CD4-positive, alpha-beta T cell treated with Interleukin-17A for 4 hours (primary cell): ENCODE measurements at places on chromosomes 7 and 10.

- DNase-seq = no peak
Measured at GRCh38 chr10:6928586-6928985, 348.5 kb upstream of the PRKCQ start.

GRCh38 chr10:89391907-89392756 is at the start of gene IFIT1:
TSS of gene IFIT1 (plus strand) at chr10:89392623. CDS start at chr10:89392713, 90 bp downstream.
- DNase-seq = peak; percentile 60

DNA sequence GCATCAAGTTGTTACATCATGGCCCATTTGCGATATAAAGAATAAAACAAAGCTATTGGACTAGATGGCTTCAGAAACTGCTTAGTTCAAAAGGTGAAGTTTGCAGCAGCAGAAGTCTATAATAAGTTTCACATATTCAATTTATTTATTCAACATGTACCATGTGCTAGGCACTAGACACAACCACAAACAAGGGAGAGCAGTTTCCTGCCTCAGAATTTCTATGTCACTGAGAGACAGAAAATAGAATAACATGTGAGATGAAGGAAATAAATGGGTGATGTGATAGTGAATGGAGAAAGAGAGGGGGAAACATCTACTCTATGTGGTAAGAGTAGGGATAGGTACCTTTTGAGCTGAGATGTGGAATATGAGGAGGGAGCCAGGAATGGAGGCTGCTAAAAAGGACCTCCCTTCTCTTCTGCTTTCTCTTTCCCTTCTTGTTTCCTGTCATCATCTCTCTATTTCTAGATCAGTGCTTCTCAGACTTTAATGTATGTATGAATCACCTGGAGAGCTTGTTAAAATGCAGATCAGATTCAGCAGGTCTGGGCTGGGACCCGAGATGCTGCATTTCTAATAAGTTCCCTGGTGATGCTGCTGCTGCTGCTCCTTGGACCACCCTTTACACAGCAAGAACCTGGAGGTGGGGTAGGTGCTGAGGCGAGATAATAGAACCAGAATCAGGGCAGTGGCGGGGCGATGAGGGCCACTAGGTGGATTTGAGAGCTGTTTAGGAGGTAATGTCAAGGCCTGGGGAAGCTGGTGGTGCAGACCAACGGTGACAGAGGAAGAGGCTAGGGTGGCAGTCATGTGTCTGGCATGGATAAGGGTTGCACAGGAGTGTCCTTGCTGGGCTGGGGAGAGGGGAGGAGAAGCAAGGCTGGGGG is 13.7 kb upstream of the INMT start:
- DNase-seq = peak; percentile 25

- no peak for DNase-seq
Measured at GRCh38 chr10:123553810-123554430, 112.2 kb upstream of the GPR26 start.

- DNase-seq = no peak
Measured at GRCh38 chr7:133389727-133390126, 136.8 kb downstream of the EXOC4 start.

- no peak for DNase-seq
Measured at GRCh38 chr10:105041956-105042355, 400.9 kb downstream of the SORCS3 start.

- DNase-seq = peak; percentile 53
Measured at GRCh38 chr7:75776295-75776971, 4.4 kb upstream of the CCL26 start.

GRCh38 chr10:17888189-17888588 is 63.5 kb upstream of the SLC39A12 start:
- no peak for DNase-seq

DNA sequence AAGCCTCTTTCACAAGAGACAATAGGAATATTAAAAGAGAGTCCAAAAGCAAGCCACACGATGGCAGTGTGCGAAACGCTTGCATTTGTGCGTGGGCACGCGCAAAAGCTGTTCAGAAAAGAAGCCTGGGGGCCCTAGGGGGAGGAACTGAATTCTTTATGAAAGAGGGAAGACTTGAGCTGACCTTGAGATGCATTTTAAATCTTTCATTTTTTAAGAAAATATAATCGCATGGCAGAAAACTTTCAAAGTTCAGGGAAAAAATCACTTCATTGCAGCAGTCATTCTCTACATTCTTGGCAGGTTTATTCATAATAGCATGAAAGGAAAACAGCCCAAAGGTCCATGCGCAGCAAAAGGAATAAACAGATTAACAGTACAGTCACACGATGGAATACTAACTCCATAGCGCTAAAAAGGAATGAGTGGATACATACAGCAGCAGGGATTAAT is 206.5 kb upstream of the PRKCQ start:
- DNase-seq = no peak

GRCh38 chr10:110486680-110487410 is 10.9 kb upstream of the DUSP5 start:
- DNase-seq = no peak

DNA sequence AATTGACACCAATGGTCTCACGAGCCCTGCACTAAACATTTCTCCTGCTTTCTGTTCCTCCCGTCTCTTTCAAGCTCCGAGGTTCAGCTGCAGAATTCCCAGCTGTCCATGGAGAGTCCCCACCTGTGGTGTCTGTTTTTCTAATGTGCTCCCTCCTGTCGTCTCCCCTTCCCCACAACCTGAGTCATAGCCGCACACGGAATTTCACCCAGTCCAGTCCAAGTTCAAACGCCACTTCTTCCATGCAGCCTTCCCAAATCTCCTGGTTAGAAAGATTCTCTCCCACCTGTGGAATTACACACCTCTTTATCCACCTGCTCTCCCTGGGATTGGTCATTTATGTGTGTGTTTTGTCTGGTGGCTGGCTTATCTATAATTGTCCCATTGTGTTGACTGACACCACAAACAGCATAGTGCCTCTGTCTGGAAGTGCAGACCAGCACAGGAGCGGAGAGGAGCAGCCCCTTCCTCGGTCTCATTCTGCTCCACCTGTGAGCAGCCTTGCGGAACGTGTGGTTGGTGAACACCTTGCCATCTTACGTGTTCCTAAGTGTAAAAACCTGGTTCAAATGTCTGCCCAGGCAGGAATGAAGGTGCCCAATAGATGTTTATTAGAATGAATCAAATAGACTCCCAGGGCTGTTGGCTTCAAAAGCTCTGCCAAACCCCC is 3.3 kb upstream of the DIP2C start:
- DNase-seq = no peak

DNA sequence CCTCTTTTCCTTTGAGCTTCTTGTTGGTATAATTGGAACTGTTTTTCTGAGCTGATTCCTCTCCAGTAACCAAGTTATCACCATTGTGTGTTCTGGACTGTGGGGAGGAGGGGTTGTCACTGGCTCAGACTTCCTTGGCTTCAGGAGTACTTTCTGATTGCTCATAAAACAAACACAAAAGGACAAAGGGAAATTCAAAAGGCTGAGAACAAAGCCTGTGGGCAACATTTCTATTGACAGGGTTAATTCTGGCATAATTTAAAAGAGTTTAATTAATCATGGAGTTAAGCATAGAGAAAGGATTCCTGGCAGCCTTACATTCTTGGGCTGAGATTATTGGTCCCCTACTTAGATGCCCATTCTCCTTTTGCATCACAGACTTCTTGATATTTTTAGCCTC is 222.9 kb upstream of the KMT2E start:
- DNase-seq = no peak

DNA sequence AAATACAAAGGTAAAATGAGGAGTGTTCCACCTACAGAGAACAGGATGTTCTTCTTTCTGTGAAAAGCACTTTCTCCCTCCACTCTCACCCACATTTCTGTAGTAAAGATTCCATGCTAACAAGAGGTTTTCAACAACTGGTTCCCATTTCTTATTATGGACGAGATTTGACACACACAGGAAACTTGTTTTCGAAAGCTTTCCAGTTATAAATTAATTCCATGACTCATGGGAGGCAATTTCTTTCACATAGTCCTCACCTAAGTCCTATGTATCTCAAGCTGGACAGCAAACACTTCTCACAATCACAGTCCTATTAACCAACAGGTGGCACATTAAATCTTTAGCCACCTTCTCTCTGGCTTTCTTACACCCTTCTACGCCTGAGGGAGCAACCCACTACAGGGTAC is 24.5 kb downstream of the RAPGEF5 start:
- no peak for DNase-seq

- no peak for DNase-seq
Measured at GRCh38 chr10:82313401-82313800, 438.4 kb downstream of the NRG3 start.

DNA sequence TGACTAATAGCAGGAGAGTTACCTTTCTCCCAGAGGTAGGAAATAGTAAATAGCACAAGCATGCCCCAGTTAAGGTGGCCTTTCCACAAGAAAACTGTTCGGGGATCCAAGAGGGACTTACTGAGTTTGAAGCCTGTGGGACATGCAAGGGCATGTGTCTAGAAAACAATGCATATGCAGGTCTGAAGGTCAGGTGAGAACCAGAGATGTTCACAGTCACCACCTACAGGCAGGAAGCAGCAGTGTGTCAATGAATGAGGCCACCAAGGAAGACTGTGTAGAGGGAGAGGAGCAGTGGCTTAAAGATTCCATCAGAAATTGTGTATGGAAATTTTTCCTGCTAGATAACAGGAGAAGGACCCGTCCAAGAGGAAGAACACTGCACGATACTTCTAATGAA is 66.0 kb downstream of the CALD1 start:
- DNase-seq = no peak

- DNase-seq = no peak
Measured at GRCh38 chr7:142376356-142376997, 118.6 kb upstream of the PRSS58 start.

DNA sequence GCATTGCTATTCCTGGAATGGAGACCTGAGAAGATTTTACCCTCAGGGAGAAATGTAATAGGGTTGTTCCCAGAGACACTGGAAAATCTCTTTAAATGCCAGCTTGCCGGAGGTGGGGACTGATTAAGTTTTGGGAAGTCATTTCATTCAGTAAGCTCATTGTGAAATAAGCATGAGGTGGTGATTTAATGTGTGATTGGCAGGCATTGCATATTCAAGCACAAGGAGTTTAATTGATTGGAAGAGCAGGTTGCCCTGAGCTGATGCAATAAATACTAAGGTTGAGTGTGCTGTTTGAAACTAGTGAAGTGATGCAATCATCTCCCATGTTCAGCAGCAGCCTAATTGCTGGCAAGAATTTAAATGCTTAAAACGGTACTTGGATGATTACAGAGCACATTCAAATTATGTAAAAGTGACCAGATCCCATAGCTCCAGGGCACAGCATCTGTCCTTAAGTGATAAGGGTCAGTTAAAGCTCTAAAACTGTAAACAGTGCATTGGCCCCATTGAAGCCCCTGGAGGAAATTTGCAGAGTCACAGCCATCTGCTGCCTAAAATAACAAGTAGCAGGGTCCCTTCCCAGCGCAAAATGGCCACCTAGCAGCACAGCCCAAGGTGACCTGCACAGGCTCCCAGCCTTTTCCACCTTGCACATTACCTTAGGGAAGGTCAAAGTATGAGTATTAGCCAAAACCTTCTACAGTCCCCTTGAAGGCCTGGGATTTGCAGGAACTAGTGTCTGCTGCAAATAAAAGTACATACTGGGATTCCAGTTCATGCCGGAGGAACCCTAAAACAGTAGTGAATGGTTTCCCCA is 92.1 kb downstream of the CCDC71L start:
- DNase-seq = no peak

DNA sequence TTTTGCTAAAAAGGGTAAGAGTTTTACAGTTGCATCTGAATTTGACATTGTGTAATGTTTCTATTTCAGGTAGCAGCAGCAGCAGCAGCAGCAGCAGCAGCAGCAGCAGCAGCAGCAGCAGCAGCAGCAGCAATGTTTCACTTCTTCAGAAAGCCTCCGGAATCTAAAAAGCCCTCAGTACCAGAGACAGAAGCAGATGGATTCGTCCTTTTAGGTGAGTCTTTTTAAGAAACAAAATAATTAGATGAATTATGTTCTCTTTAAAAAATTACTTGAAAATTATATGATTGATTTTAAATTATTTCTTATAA is 32.6 kb downstream of the UMAD1 start:
- DNase-seq = no peak

GRCh38 chr10:101030496-101031127 is 317 bp downstream of the PDZD7 start:
- no peak for DNase-seq

- no peak for DNase-seq
Measured at GRCh38 chr10:36057180-36057579, 415.1 kb upstream of the FZD8 start.

DNA sequence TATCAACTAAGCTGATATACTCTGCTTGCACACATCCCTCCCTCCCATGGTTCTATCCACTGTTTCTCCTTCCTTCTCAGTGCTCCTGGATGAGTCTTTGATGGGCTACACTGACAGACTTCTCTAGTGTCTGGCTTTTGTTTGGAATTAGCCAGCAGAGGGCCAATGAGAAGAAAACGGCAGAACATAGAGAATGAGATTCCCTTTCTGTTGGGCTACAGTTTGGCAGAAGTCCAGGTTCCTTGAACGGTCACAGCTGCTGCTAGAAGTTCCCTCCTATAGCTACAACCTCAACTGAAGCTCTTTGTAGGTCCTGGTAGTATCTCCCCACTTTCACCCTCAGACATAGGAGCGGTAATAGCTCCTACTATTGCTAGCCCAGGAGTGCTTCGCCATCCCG is 251.1 kb upstream of the LRRN3 start:
- DNase-seq = no peak
